CD4-positive, alpha-beta T cell (primary cell): ENCODE measurements at places on chromosomes 11 and 22.

DNA sequence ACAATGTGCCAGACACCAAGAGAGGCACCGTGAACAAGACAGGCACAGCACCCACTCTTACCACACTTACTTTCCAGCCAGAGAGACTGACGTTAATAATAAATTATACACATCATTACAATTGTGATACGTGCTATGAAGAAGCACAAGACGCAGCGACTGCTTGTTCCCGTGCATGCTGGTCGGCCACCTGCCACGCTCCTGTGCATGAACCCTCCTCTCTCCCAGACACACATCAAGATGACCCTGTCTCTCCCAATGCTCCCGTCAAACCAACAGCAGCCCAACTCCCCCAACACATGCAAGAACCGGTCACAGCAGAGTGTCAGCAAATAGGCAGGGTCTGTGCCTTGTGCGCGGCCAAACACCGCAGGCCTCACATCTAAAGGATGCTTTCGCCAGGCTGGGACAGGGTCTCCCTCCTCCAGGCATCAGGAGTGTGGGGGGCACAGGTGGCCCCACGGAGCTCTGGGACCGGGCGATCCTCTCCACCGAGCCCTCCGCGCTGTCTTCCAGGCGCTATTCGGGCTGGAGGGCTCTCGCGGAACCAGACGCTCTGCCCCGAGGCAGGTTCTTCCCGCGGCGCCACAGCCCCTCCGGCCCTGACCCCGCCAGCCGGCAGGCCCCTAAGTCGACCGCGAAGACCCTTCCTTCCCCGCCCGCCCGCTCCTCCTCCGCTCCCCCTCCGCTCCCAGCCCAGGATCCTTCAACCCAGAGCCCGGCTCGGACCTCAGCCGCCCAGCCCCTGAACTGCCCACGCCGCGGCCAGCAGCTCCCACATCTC is 533 bp downstream of the SERGEF start:
- no peak for DNase-seq

DNA sequence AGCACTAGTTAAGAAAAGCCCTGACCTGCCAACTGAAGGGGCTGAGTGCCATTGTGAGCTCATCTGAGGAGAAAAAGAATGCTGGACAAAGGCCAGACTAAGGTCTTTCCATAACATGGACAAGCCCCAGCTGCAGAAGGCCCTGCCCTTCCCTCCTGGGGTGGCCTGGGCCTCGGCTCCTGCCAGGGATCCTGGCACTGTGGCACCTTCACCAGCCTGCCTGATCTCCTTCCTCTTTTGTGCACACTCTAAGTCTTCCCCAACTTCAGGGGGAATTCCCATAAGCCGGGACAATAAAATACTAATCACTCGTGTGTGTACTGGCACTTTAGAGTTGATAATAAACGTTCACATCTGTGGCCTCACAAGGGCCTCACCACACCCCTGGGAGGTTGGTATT is 9.9 kb downstream of the TMPRSS13 start:
- DNase-seq = no peak

DNA sequence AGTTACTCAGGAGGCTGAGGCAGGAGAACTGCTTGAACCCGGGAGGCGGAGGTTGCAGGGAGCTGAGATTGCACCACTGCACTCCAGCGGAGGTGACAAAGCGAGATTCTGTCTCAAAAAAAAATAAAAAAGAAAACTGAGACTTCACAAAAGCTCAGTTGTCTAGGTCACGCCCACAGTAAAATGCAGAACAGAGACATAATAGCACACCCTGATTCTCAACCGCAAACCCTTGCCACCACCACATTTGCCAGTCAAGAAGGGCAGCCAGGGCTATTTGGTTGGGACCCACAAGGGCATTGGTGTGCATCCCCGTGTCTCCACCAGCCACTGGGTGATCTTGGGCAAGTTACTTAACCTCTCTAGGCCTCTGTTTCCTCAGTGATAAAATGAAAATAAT is 25.4 kb downstream of the CREB3L1 start:
- no peak for DNase-seq

DNA sequence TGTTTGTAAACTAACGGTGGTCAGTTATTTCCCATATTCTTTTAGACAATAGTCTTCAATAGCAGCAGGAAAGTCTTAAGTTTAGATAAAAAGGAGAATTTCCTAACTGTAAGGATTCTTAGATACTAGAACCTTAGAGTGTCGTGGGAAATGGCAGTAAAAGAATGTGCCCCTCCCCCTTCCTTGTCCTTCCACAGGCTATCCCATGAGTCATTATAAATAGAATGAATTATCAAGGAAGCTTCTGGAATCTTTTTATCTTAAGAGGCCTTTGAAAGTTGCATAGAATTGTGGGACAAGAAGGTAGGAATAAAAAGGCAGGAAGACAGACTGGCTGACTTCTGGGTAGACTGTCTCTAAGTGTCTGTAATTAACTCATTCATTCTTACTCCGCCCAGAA is 165.2 kb upstream of the TBCEL start:
- DNase-seq = no peak

GRCh38 chr11:122521626-122522025 is 133.9 kb upstream of the UBASH3B start:
- no peak for DNase-seq

GRCh38 chr11:126284829-126285228 is 1.9 kb downstream of the TIRAP start:
- peak; percentile 62 for DNase-seq

GRCh38 chr11:110196884-110197420 is 99.5 kb downstream of the RDX start:
- no peak for DNase-seq

DNA sequence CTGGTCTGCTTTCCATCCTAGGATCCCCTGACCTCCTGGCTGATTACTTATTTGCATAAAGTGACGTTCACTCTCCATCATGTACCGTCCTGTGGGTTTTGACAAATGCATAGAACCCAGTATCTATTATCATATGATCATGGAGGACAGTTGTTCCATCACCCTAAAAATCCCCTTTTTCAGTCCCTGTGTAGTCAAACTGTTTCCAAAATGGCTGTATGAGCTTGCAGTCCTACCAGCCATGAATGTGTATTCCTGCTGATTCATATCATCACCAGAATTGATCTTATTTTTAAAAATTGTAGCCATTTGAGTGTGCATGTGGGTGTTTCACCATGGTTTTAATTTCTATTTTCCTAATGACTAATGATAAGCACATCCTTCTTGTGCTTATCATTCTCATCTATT is 108.8 kb downstream of the MPPED1 start:
- DNase-seq = no peak

DNA sequence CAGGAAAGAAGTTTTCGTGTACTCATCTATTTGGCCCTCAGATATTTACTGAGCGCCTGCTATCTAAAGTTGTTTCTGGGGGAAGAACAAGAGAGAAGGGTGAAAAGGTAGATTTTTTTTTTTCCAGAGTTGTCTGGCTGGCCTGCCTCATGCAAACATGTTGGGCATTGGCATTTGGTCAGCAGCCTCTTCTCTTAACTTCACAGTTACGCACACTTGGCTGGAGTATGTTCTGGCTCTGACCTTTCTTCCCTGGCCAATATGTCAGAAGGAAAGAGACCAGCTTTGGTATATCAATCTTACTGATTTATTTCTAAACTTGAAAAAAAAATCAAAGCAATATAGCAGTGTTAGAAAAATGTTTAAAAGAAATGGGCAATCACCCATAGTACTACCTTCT is 54.2 kb upstream of the GRAMD1B start:
- no peak for DNase-seq

DNA sequence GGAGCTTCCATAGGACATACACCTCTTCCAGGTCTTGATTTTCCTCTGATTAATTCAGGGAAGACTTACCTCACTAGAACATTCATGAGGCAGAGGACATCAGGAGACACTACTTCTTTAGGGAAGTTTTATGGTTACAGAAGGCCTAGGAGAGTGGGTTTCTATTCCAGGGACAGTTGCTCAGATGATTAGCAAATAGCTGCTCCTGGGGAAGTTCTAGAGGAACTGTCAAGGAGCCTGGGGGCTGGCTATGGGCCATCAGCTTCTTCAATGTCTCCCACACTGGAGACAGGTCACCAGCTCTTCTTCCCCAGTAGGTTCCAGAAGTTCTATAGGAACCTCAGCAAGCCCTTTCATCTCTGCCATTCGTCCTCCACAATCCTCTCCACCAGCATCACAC is 11.5 kb upstream of the OR10A5 start:
- DNase-seq = no peak

DNA sequence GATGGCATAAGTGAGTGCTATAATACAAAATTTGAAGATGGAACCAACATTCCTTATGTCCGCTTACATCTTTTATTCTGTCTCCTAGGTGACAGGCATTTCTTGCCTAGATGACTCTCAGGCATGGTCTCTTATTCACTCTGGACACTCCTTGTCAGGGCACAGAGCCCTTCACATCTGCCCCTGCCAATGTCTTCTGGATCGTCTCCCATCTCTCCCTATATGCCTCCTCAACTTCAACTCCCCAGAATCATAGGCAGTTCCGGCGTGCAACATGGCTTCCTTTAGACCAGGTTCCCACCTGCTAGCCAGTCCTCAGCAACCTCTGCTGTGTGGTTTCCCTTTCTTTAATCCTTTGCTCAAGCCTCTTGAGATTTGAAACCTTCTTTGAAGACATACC is 300.9 kb downstream of the TENM4 start:
- DNase-seq = no peak

DNA sequence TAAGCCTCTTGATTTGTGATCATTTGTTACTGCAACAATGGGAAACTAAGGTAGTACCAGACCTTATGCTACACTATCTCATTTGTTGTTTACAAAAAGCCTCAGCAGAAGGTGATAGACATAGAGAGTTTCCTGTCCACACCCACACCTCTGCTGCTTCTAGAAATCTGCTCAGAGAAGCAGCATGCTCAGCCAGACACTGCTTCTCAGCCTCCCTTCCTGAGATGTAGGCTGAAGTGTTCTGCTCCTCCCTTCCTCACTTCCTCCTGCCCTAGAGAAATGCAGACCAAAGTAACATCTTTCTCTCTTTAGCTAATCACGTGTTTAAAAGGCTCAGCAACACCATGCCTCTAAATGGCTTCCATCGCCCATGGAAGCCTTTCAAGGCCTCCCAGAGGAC is 88.4 kb downstream of the SLC1A2 start:
- peak; percentile 40 for DNase-seq

- DNase-seq = no peak
Measured at GRCh38 chr11:92504004-92504403, 279.4 kb downstream of the FAT3 start.

DNA sequence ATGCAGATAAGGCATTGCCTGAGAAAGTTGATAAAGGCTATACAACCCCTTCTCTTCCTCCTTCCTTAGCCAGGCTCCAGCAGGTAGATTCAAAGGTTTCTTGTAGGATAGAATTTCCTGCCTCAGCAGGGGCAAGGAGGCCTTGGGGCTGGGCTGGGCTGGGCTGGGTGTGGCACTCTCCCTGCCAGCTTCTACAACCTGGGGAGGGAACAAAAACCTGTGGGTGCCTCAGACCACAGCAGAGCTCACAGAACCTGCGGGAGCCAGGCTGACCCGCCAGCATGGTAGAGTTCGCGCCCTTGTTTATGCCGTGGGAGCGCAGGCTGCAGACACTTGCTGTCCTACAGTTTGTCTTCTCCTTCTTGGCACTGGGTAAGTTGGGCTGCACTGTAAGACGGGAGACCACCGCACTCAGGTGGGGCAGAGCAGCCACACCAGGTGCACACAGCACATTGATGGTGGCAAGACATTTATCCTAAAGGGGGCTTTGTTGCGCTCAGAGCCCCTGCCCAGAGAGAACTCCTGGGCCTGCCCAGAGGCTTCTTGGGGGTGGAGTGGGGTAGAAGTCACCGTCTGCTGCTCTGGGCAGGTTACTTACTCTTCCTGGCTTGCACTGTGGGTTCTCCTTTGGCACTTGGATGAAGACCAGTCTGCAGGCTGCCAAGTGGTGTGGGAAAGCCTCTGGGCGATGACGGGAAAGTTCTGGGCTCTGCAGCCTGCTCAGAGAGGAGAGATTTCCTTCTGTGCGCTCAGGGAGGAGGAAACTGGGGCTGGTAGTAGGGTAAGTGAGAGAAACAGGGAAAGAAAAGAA is at the start of gene MOGAT2:
TSS of gene MOGAT2 (plus strand) at position 231 of the 811 bp plus-strand sequence. CDS start at position 282, 51 bp downstream.
- DNase-seq = no peak

GRCh38 chr22:37842015-37842793 is 1.9 kb downstream of the ANKRD54 start:
- no peak for DNase-seq

DNA sequence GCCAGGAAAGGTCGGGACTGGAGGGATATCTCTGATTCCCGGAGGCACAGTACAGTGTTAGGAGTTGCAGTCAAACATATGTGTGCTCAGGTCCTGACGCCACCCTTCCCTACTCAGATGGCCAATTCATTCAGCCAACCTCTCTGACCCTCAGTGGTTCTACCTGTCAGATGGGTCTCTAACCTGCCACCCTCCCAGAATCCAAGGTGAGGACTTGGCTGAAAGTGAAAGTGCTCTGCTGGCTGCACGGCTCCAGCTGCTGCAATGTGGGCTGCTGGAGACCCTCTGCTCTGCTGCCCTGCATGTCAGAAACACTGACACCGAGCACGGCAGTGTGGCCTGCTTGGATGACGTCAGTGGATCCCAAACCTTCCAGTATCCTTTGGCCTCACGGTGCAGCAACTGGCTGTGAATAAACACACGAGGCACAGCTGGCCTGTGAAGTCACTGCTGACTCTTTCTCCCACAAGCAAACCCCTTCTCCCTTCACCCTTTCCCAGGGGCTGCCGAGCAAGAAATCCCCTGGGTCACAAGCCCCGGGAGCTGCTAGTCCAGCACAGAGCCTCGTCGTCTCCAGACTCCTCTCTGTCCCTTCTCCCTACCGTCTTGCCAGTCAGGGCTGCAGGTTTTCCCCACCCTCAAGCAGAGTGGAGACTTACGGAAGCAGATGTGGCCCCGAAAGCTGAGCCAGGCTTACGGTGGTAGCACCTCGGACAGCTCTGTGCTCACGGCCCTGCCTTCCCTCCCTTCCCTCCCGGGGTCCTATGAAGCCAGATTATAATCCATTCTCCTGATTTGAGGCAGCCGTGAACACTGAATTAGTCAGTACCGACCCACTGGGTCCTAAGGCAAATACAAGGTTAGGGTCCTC is 24.3 kb downstream of the KIAA0930 start:
- DNase-seq = no peak

DNA sequence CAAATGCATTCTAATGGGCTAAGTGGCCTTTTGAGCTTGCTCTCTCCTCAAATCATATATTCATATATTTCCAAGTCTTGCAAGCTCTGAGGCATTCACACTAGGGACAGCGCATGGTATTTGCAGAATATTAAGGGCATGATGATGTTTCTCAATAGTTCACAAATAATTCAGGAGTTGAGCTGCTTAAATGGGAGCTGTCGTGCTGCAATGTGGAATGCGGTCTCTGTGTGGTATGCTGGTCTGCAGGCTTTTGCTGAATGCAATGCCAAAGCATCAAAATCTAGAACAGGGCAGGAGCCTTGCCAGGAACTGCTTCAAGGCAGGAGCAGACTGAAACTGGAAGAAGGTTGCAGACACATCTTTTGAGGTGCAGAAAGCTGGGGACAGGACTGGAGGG is 1060.0 kb downstream of the TBC1D22A start:
- no peak for DNase-seq

GRCh38 chr11:77187776-77188632 is 60.0 kb downstream of the MYO7A start:
- peak; percentile 50 for DNase-seq

DNA sequence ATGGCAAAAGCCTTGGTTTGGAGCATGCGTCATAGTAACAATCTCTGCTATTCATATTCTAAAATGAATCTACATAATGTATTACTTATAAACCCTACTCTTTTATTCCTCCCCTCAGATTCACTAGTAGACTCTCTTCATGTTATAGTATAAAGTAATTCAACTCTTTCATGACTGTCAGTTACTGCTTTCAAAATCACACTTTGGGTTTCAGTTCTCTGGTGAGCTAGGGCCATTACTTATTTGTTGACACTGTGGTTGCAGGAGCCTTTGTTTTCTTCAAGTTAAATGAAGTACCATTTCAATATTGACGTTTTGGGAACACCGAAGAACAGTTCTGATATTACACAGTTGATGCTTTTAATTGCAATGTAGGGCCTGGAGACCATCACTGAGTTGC is 378.4 kb downstream of the DDX10 start:
- DNase-seq = no peak
